ENCODE measurements at places on chromosomes 3 and 15.

GRCh38 chr3:102398176-102398575 is 36.6 kb upstream of the ZPLD1 start:
- DNase-seq: no peak

DNA sequence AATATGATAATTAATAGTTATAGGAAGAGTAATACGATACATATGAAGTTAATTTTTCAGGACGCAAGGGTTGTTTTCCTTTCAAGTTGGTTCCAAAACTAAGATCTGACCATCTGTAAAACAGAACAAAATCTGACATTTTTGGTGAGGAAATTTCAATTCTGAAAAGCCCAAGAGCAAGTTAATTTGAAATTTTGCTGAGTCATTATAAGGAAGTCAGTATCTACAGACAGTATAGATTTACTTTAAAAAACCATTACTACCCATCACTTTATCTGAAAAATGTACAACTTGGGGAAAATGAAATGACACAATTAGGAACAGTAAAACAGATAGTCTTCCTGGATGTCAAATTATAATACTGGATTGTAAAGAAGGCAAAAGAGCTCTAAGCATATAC is 12.5 kb downstream of the INTS14 start:
- DNase-seq: no peak

DNA sequence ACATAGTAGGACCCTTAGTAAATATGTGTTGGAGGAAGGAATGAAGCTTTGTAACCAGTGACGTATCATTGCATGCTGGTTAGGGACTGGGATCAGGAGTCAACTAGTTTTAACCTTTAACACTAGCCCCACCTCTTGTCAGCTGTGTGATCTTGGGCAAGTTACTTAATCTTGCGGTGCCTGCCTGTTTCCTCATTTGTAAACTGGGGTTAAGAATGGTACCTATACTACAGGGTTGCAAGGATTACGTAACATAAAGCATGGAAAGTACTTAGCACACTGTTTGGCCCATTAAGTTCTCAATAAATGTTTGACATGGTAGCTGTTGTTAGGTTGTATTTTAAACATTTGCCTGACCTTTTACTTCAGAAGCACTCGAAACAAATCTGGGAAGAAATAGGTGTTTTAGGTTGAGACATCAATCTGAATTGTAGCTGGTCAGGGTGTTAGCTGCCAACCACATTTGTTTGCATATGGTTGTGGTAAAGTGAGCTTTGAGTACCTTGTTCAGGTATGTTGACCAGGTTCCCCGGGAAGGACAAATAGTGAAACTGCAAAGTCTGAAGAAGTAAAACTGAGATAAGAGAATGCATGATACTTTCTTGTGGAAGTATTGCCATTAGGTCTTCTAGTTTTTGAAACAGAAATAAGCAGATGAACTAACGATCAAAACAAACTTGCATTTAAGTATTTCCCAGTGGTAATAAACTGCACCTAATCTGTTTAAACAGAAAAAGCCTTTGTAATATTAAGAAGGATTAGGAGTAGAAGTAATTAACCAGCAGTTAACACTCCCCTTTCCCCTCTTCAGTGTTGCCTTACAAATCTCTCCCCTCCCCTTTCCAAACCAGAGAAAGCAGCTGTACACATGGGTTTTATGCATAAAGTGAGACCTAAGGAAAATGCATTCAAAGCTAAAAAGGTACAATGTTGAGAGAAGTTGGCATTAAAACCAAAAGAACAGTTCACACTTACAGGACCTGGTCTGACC is 25.8 kb upstream of the SCAANT1 start:
- no peak for DNase-seq

DNA sequence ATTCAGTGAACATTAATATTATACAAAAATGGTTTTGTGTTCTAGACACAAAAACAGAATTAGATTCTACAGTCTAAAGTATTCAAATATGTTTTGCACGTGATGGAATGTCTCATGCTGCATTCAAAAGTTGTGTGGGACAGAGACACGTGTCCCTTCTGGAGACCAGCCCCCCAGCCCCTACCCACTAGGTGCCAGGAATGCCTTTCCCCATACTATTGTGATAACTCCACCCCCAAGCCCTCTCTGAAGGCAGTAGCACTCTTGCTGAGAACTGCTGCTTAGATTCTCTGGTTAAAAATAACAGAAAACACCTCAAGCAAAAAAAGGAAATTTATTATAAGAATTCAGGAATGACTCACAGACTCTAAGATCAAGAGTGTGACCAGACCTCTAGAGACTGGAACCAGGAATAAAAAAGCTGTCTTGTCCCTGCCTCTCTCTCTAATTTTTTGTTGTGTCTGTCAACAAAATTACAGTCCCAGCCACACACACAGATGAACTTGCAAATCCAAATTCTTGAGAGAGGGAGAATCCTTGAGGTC is 57.7 kb downstream of the PXYLP1 start:
- no peak for DNase-seq

DNA sequence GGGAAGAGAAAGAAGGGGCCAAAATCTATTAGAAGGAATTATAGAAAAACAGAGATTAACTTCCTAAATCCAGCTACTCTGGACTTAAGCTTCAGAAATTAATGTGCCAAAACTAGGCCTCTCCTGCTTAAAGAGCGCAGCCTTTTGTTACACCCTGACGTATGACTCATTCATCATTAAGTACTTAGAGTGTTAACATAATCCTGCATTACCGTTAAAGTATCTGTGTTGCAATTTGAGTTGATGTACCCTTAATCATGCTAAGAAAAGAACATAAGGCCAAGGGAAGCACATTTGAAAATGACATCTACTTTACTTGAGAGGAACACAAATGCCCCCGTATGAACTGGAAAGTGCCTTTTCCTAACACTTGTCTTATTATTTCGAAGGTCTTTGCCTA is 7.9 kb downstream of the HTR3D start:
- DNase-seq: no peak
